Tongue (tissue), 3 donors: ENCODE measurements at places on chromosomes 11 and 22.
A peak's percentile ranks its signal among the peaks of the same experiment; 100 is the strongest.

- no peak for DNase-seq
Observed at GRCh38 chr11:64854534-64855502, 10.4 kb upstream of the CDC42BPG start.

- peak; percentile 79 for DNase-seq
Observed at GRCh38 chr11:22558664-22559063, 67.0 kb downstream of the FANCF start.

DNA sequence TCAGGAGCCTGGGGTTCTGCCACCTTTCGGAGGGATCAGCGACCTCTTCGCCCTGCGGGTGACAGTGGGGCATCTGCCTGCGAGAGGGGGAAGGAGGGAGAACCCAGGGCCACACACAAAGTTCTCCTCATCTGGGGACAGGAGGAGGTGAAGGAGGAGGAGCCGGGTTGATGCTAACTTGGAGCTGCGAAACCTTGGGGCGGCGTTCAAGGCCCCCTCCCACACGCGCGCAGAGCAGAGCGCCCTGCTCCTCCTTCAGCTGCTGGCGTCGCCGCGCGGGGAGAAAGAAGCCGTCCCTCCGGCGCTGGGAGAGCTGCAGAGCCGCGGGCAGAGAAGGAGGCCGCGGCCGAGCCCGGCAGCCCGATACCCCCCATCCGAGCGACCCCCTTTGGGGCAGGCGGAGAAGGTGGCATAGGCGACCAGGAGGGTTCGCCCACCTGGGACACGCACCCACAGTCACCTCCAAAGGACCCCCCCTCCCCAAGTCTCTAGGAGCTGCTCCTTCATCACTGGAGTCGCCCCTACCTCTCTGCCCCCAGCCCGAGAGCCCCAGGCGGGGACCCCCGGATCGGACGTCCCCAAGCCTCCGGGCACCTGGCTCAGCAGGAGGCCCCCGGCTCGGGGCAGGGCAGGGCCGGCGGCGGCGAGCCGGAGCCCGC is at the start of gene RASD2:
RASD2 (plus strand) TSS at position 237 of the 659 bp plus-strand sequence. CDS start 5,979 bp downstream, outside the sequence.
- DNase-seq: peak; percentile 52

- no peak for DNase-seq
Observed at GRCh38 chr11:1852271-1852876, 510 bp upstream of the LSP1 start.

GRCh38 chr11:94574193-94574961 is 7.2 kb downstream of the PIWIL4 start:
- DNase-seq: no peak

- no peak for DNase-seq
Observed at GRCh38 chr11:134164490-134165370, 59.0 kb downstream of the NCAPD3 start.

DNA sequence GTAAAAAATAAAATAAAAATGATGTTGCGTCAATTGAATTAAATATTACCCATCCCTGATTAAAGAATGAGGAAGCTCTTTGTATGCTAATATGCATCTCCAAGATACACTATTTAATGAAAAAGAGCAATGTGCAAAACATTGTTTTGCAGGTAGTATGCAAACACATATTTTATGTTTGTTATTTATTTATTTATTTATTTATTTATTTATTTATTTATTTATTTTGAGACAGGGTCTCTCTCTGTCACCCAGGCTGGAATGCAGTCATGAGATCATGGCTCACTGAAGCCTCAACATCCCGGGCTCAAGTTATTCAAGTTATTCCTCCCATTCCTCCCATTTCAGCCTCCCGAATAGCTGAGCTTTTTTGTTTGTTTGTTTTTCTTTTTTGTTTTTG is 7.2 kb upstream of the CHST1 start:
- no peak for DNase-seq

- DNase-seq: no peak
Observed at GRCh38 chr11:24375931-24376330, 120.9 kb upstream of the LUZP2 start.

DNA sequence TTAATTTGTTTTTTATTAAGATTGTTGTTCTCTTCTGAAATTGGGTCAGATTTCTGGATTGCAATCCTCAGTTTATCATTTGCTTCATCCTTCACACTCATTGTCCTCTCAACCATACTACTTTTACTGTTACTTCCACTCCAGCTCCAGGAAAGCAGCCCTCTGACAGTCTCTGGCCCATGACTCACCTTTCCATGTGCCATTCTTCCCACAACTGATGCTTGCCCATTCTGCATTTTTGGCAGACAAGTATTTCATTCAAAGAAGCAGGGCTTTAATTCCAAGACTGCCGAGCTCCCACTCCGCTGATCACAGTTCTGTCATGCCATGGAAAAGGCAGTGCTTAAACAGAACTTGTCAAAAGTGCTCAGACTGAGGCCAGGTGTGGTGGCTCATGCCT is 139.2 kb downstream of the WNT11 start:
- no peak for DNase-seq

- DNase-seq: no peak
Observed at GRCh38 chr22:50443801-50444625, 30.8 kb downstream of the SBF1 start.

GRCh38 chr11:31824879-31825837 is 14.0 kb upstream of the PAX6 start:
- DNase-seq: no peak

- DNase-seq: no peak
Observed at GRCh38 chr11:88813233-88813915, 252.4 kb downstream of the GRM5 start.

DNA sequence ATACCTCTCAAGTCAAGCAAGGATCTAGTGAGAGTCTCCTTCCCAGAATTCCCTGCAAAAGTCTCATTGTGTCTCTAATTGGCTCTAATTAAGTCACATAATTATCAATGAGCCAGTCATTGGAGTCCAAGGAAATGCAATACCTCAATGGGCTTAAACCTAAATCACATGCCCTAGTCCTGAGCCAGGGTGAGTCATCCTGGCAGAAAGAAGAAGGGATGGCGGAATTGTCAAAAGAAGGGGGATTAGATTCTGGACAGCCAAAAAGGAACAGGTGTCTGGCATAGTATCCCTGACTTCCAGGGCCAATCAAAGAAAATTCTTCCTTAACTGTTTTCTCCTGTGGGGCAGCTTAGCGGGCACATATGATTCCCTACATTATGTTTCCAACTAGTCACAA is 25.1 kb upstream of the LDLRAD3 start:
- peak; percentile 78 for DNase-seq

- DNase-seq: no peak
Observed at GRCh38 chr11:77596626-77597025, 6.9 kb downstream of the AQP11 start.

DNA sequence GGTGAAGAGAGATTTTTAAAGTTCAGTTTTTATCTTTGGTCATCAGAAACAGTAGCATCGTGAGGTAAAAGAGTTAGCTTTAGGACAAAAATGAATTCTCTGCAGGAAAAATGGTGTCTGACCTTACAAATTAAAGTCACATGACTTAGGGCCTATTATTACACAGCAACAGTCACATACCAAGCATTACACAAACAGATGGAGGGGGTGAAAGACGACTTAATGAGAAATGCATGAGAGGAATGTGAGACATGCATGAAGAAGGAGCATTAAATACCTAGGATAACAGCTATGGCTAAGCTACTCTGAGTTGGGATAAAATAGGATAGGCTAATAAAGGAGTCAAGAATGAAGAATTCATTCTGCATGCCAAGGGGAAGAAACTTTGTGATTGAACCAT is 77.5 kb downstream of the BLID start:
- DNase-seq: peak; percentile 57

DNA sequence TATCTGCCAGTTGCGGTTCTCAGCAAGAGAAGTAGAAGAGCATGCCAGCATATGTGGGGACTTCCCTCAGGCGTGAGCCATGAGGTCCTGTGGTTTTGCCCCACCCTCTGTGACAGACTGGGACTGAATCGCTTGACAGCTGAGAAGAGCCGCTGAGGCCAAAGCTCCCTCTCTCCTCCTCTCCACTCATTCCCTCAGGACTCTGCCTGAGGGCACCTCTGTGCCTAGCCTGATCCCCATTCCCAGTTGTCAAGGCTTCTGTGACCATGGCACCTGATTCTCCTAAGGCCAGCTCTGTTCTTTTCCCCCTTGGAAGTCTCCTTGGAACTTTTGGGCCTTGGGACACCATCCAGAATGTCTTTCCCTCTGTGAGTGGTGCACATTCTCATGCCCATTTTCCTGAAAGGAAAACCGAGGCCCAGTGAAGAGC is 27.0 kb downstream of the ART5 start:
- DNase-seq: peak; percentile 45

DNA sequence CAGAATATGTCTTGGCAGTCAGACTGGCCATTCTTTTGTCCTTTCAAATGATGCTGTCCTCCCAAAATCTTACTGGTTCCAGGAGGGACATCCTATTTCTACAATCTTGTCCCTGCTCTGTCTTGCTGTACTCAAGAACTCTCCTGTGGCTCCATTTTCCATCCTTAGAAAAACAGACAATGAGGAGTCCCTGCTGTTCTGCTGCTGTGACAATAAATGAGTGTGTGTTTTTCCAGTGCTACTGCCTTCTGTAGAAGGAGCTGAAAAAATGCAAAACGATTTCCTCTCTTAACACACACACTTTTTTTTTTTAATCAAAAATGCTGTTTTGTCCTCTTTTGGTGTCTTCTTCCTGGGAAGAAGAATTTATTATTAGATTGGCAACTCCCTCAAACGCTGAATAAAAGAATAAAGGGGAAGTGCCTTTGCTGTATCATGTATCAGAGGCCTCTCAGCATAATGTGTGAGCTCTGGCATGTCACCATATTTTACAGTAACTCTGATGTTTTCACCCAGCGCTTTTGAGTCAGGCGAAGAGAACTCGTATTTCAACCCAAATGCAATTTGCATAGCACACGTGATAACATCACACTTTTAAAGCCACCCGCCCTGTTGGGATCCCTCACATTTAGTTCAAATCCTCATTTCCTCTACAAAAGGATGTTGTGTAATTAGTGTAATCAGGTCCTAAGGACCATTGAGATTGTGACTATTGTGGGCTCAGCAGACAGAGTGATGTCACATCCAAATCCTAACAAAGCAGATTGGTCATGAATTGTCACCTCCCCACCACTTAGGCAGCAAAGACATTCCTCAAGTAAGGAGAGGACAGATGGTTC is 496.0 kb upstream of the LARGE1 start:
- no peak for DNase-seq

DNA sequence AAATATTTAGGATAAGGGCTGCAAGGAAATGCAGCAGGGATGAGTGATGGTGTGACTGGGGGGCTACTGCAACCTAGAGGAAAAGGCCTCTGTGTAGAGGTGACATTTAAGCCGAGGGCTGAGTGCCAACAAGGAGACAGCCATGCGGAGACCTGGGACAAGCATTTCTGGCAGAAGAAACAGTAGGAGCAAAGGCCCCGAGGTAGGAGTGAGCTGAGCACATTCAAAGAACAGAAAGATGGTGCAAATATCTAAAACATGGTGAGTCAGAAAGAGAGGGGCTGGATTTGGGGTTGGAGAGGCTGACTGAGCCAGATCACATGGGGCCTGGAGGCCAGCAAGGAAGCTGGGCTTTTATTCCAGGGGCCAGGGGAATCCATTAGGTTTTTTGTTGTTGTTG is 55.1 kb upstream of the INCENP start:
- no peak for DNase-seq

DNA sequence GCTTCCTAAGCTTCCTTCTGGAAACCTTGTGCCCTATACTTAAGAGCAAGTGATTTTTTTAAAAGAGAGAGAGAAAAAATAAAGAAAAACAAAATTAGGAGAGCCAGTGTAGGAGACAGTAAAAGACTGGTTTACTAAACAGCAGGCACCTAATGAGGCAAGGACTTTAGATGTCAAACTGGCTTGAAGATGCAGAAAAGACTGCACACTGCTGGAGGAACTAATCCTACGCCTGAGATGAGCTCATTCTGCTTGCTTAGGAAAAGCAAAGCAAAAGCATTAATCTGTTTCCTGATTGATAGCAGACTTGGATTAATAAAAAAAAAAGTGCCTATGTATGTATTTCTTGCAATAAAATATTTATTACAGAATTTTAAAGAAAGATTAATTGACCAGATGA is 113.6 kb upstream of the SEZ6L start:
- DNase-seq: no peak

- no peak for DNase-seq
Observed at GRCh38 chr22:35782504-35782903, 64.8 kb downstream of the APOL5 start.

GRCh38 chr11:89495951-89496350 is 4.8 kb upstream of the NOX4 start:
- no peak for DNase-seq

DNA sequence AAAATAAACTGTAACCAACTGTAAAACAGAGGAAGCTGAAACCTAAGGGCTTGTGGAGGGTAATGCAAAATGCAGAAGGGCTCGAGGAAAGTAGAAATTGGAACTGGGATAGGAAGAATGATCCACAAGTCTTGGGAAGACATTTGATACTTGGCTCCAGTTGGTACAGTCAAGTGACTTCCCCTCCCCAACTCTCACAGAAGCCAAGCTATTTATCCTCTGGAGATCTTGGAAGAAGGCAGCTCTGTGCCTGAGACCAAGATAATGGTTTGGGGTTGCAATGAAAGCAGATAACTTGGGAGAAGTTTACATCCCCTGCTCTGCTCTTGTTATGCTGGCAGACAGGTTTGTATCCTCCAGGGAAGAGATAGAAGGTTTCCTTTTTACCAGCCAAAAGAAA is 198.9 kb upstream of the ZC3H12C start:
- DNase-seq: peak; percentile 53
